ENCODE measurements at places on chromosomes 13 and 19.

GRCh38 chr13:29937841-29938240, 87.4 kb upstream of the UBL3 start:
- DNase-seq: no peak

DNA sequence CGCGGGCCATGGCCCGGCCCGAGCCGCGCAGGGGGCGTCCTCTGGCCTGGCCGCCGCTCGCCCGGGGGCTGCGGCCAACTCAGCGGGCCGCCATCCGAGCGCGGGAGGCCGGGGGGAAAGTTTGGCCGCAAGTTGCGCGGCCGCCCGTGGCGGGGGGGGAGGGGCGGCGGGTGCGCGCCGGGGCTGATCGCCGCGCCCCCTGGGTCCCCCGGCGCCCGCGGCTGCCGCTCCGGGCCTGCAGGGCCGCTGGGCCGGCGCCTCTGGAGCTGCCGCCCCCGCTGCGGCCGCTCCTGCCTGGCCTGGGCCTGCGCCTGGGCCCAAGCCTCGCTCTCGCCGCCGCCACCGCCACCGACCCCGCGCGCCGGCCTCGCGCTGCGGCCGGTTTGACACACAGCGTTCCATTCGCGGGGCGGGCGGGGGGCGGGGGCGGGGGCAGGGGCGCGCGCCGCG, at the start of gene NR2F6:
NR2F6 (minus strand) TSS at position 385 of the 450 bp plus-strand sequence. CDS start 699 bp downstream, outside the sequence.
- no peak for DNase-seq

- DNase-seq: no peak
These were observed 114.8 kb downstream of the SUCLA2 start for GRCh38 chr13:47886314-47886713.

DNA sequence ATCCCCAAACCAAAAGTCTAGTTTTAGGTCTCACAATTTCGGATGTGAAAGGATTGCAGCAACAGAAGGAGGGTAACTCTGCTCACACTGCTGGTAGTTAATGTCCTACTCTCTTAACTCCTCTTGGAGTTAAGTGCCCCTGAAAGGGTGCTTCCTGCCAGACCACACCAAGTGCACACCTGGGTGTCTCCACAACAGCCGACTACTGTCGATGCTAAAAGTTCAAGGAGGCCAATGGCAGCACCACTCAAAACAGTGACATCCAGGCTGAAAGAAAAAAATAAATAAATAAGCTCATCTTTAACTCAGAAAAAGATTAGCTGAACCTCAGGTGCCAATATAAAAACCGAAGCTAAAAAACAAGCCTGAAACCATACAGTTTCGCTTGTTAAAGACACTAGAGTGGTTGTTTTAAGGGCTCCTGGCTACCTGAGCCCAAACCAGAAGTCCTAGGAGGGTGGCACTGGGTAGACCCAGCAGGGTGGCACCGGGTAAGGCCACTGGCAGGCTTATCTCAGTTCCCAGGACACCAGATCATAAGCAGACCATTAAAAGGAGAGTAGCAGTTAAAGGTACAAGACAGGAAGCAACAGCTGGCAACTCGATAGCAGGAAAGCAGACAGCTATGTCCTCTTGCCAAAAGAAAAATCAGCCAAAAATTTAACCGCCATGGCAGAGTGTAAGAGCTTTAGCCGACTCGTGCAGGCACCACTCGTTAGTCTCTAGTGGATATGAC, 39.3 kb downstream of the BRD4 start:
- peak; percentile 48 for DNase-seq

- DNase-seq: no peak
These were observed 500.9 kb upstream of the HTR2A start for GRCh38 chr13:47397739-47398138.

DNA sequence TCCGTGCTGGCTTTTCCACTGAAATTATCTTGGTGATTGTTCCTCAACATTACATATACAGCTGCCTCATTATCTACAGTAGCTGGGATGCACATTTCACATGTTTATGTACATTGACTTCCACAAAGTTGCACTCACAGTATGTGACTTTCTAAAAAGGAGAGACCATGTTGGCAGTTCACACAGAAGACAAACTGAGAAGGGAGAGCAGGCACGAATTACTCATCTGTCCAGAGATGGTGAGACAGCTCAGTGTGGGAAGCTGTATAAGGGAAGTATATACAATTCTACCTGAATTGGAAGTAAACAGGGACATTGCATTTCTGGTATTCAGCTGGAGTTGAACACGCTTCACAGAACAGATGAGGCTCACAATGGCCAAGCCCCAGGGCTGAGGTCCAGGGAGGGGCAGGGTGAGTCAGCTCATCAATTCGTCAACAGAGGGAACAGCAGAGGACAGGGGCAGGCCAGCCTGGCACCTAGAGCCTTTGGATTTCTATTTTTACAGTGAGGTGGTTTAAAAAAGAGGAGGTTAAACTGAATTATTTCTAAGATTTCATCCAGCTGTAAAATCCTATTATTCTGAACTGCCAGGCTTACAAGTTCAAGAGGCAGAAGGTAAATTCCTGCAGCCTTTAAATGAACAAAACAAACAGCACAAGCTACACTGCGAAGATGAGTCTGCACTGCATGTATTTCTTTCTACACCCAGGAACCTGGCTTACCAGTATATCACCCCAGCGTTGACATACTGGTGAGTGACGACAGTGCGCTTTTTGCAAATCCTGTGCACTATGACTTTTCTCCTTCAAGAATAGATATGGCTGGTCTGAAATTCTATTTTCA, 9.8 kb downstream of the PARP4 start:
- peak; percentile 74 for DNase-seq

DNA sequence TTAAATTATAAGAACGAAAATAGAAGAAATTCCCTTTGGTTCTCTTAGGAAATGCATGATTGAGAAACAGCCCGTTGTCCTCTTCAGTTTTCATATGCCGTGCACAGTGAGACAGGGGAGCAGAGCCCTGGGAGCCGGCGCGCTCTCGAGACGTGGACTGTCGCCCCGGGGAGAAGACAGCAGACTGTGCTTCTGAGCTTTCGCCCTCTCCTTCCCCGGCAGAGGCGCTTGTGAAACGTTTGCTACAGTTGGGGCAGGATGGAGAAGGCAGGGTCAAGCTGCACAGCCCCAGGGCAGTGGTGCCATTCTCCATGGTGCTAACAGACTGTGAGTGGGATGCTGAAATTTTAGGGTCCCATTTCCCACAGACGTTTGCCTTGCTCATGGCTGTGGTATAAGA, 192.2 kb upstream of the KL start:
- DNase-seq: no peak

- DNase-seq: peak; percentile 69
These were observed 396 bp downstream of the RTN2 start for GRCh38 chr19:45496349-45496953.

- DNase-seq: peak; percentile 59
These were observed 276.4 kb upstream of the EDNRB start for GRCh38 chr13:78194904-78195639.

GRCh38 chr19:19661675-19662251, 1.7 kb downstream of the ATP13A1 start:
- no peak for DNase-seq

- DNase-seq: no peak
These were observed 162.4 kb downstream of the FOXO1 start for GRCh38 chr13:40503966-40504591.

- DNase-seq: peak; percentile 16
These were observed 55.3 kb downstream of the FRY start for GRCh38 chr13:32086791-32087441.

DNA sequence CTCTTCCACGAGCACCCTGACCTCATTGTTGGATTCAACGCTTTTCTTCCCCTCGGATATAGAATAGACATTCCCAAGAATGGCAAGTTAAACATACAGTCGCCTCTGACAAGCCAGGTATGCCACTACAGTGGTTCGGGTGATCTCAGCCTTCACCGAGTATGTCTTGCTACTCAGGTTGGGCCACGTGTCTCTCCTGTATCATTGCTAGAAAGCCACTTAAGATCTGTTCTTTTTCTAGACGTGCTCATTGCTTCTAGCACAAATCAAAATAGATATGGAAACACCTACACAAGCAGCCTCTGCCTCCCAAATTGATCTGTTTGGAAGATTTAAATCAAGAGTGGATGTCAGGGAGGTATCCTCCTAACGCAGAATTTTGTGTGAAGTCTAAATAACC, 2.3 kb downstream of the SIN3B start:
- DNase-seq: no peak

GRCh38 chr19:3224346-3225168, at the start of gene CELF5:
TSS of gene CELF5 (plus strand) at chr19:3224661. CDS start at chr19:3224740, 79 bp downstream.
- DNase-seq: peak; percentile 82

- DNase-seq: peak; percentile 74
These were observed 18.7 kb downstream of the CACNG7 start for GRCh38 chr19:53927739-53928138.

GRCh38 chr13:71718931-71719330, 148.1 kb downstream of the DACH1 start:
- DNase-seq: no peak

- DNase-seq: no peak
These were observed 83.0 kb downstream of the POLR1D start for GRCh38 chr13:27704681-27705080.

DNA sequence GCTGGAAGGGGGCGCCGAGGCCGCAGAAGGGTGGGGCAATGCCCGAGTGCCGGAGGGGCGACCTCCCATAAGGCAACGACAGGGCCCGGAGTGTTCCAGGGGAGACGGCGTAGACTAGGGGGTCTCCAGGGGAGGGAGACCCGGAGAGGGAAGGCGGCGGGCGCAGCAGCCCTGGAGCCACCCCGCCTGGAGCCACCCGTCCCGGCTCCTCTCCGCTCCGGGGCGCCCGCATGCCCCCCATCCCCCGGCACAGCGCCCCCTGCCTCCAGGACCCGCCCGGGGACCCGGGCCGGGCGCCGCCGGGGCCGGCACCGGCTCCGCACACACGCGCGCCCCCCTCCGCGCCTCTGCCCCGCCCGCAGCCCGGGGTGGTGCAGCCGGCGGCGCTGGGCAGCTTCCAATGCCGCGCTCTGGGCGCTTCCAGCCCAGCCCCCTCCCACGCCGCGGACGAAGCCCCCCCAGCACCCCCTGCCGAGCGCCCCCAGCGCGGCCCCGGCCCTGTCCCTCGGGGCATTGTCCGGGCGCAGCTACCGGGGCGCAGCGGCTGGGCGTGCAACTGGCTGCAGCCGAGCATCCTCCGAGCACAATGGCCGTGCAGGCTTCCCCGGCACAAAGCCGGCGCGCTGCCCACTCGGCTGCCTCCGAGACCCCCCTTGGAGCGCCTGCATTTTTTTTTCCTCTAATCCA, 519 bp downstream of the PTPRS start:
- DNase-seq: peak; percentile 75

DNA sequence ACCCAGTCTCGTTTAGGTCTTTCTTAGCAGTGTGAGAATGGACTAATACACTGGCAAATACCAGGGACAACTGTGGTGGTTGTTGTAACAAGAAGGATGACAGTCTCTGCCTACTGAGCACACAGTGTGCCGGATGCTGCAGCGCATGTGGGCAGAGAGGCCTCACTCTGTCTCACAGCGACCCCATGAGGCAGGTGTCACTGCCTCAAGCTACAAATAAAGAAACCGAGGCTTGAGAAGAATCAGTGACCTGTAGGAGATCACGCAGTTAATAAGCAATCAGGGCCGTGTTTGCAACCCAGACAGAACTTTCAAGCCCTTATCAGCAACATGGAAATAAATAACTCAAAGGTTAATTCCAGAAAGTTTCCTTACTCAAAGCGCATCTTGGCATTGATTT, 40.5 kb upstream of the GAS6 start:
- no peak for DNase-seq

GRCh38 chr19:15126131-15126910, 19.1 kb downstream of the SYDE1 start:
- DNase-seq: peak; percentile 19

- DNase-seq: no peak
These were observed 12.9 kb upstream of the LRRC4B start for GRCh38 chr19:50580970-50581634.

DNA sequence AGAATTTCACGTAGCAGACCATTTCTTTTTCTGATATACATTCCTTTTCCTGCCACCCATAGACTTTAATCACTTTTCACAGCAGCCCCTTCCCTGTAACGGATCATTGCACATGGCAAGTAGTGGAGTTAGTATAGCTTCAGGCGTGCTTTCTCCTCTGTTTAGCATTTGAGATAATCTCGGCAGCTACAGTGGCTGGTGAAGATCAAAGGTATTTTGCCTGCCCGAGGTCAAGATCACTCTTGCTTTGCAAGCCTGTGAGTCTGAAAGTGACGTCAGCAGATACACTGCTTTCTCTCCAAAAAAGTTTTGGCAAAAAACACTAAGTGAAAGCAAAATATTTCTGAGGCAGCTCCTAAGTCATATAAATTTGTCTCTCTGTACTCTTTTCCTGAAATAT, 260.0 kb downstream of the NDFIP2 start:
- DNase-seq: peak; percentile 68

- peak; percentile 3 for DNase-seq
These were observed 34.9 kb downstream of the ZNF726 start for GRCh38 chr19:23949611-23950010.

GRCh38 chr13:52738719-52739467, 727 bp downstream of the CNMD start:
- peak; percentile 2 for DNase-seq

- DNase-seq: no peak
These were observed 253.2 kb downstream of the SUCLA2 start for GRCh38 chr13:47747901-47748300.

- DNase-seq: no peak
These were observed 390.3 kb downstream of the TBC1D4 start for GRCh38 chr13:75091718-75092117.

DNA sequence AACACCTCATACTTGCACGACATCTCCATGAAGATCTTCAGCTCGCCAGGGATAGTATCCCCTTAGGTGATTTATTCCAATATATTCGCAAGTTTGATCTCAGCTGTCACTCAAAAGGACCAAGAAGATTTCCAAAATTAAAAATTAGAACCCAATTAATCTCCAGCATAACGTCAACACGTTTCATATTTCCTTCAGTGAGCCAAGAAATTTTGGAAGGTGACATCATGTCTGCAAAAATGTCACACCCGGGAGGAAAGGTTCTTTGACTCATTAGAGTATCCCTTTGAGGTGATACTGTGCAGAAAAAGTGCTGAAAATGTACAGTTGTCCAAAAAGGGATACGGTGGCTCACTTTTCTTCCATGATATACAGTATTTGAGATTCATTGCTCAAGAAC, 569.6 kb downstream of the EFNB2 start:
- no peak for DNase-seq

GRCh38 chr13:111978546-111978945, 88.4 kb upstream of the SOX1 start:
- DNase-seq: no peak

DNA sequence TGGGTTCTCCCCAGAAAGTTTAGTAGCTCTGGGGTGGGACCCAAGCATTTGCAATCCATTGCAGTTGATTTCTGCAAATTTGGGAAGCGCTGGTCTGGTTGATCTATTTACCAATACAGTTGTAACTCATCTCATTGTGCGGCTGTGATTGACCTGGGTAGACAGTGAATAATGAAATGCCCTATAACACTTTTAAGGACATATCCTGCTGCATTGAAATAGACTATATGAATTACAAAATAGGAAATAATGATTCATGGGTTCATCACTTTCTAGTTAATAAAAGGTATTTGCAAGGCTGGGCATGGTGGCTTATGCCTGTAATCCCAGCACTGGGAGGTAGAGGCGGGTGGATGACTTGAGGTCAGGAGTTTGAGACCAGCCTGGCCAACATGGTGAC, 59.0 kb upstream of the FARP1 start:
- no peak for DNase-seq

GRCh38 chr13:51707461-51707860, 96.5 kb downstream of the DHRS12 start:
- DNase-seq: no peak

GRCh38 chr19:15251749-15252397, 19.6 kb upstream of the EPHX3 start:
- peak; percentile 95 for DNase-seq

- DNase-seq: no peak
These were observed 1722.7 kb downstream of the SLITRK5 start for GRCh38 chr13:89393758-89394304.
